NCI-H187 (cell line): ENCODE measurements at places on chromosomes 2 and 18.

DNA sequence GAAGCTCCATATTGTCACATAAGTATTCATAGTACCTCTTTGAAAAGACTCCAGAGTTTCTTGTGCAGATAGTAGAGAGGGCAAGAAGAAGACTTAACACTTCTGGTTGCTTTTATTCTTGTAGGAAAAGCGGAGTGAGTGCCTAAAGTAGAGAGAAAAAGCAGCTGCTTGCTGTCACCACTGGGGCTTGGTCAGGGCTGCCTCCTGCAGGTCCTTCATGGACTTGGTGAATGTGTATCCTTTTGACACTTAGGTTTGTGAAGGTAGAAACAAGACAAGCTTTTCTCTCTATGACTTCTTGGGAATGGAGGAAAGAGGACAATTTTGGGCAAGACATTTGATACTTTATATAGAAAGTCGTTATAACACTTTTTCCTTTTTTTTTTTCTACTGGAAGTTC is 312.8 kb upstream of the FANCL start:
- DNase-seq, result no peak

- DNase-seq, result no peak
These were observed 31.4 kb downstream of the QPCT start for GRCh38 chr2:37375741-37376288.

DNA sequence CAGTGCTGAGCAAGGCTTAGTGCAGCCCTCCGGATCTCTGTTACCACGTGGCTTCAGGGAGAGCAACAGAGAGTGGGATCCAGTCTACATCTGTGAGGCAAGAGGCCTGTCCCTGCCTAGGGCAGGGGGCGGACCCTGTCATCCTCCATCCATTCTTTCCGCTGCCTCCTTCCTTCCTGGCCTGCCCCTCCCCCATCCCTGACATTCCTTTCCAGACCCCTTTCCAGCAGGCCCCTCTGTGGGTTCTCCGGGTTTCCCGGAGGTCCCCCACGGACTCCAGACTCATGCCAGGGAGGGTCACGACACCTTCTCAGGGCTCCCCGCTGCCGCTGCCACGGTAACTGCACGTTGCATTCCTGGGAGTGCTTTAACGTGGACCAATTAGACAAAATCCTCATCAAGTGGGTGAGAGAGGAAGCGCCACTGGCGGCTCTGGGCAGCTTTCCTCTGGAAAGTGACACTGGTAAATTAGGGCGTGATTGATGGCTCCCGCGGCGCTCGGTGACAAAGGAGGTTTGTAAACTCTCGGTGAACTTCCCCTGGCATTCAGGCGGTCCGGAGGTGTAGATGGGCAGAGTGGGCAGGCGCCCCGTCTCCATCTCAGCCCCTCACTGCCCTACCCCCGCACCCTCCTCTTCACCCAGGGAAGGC is 11.4 kb downstream of the ATOH8 start:
- no peak for DNase-seq

- no peak for DNase-seq
These were observed 29.3 kb upstream of the HS6ST1 start for GRCh38 chr2:128347701-128348539.

- DNase-seq, result no peak
These were observed 17.3 kb downstream of the ALPK2 start for GRCh38 chr18:58611395-58612131.

DNA sequence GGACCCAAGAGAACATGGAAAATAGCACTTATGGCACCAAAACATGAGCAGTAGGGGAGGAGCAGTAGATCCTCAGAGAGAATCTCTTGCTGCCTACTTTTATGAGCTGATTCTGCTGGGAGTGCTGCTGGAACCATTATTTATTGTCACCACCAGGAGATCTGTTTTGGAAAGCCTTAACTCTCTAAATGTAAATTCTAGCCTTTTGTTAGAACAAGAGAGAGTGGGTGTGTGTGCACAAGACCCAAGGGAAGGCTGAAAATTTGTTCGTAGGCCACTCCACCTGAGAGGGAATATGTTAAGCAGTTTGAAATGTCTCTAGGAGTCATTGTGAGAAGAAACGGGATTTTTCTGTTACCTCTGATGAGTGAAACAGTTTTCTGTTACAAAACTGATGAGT is 16.2 kb upstream of the FAM237A start:
- no peak for DNase-seq

GRCh38 chr18:36337679-36338402 is 40.3 kb downstream of the FHOD3 start:
- no peak for DNase-seq

GRCh38 chr2:28610583-28611201 is 114.8 kb downstream of the PLB1 start:
- no peak for DNase-seq

GRCh38 chr2:95166065-95166763 is 605 bp downstream of the ZNF2 start:
- DNase-seq, result no peak

GRCh38 chr18:52228166-52228565 is 111.8 kb upstream of the DCC start:
- DNase-seq, result no peak

DNA sequence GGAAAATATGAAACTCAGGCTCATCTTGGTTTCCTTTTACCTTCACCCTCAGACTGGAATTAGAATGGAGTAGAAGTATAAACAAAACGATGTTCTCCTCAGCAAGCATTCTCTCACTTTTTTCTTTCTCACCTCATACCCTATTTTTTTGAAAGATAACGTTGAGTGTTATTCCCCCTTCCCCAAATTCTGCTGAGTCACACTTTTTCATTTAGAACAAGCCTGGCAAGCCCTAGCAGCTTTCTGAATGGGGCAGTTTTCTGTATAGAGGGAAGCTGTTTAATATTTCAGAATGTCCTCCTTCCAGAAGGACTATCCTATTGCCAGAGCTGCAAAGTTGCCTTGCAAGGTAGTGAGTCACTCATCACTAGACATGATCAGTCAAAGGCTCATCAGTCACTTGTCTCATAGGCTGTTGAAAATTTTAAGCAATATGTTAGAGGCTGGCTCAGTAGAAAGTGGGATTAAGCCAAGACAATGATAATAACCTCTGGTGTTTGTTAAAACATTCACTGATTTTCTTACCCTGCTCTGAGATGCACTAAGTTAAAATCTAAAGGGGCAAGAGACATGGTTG is 416.1 kb downstream of the RNF144A start:
- DNase-seq, result no peak

GRCh38 chr2:181459621-181460021 is 2.4 kb downstream of the ITGA4 start:
- DNase-seq, result no peak

DNA sequence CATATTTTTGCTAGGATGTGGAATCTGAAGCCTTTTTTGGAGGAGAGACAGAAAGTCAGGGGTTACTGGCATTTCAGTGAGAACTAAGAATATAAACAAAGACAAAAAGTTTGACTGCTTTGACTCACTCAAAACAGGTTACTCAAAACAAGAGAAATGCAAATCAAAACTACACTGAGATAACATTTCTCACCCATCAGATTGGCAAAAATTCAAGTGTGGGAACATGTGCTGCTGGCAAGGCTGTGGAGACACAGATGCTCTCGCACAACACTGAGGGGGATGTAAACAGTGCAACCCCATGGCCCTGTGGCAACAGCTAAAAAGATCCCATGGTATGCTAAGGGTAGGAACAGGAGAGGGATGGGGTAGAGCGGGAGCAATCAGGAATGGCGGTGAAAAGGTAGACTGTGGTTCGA is 86.6 kb downstream of the DTNB start:
- no peak for DNase-seq

DNA sequence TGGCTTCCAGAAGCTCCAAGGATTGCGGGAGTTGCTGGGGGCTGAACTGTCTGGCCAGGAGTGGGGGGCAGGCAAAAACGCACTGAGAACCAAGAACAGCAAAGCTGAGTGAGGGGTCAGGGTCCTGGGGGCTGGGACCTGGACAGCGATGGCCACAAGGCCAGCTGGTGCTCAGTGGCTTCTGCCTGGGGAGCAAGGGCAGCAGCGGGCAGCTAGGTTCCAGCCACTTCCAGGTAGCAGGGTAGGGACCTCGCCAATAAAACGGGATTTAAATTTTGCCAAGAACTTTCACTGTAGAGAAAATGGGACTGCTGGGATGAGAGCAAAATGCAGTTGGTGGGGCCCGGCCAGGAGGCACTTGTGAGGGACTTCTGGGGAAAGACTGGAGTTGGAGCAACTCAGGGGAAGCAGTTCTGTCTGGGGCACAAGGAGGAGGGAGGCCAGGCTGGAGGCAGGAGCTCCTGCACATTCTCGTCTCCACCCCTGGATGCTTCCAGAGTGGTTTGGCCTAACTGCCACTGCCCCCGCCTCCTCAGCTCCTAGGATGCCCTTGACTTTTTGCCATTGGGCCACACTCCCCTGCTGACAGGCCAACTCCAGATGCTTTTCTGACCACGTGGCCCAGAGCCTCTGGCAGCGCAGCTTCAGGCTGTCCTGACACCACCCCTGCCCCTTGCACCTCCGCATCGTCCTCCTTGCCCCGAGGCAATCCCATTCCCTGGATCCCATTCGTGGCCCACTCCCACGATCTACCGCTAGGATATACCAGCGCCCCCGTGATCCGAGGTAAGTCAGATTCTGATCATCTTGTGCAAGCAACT is 5.5 kb upstream of the CCDC74A start:
- no peak for DNase-seq

DNA sequence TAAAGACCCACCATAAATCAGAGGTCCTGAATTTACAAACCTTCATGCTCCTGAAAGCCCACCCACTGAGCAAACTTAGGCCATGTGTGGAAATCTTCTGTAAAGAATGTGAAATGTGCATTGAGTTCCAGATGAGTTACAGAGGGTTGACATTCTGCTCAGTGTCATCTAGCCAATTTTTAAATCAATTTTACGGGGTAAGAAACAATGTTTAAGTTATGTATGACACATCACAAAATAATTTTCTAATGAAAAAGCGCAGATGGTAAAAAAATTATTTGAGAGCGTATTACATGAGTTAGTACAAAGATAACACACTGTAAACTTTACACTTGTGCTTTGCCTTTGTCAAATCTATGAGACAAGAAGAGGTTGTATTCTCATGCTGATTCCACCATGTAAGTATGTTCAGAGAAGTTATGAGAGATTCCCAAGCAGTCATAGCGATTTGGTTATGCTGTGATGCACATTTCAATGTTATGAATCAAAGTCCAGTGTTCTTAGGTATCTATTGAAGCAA is 446.3 kb downstream of the ADCYAP1 start:
- no peak for DNase-seq

GRCh38 chr2:182744490-182744889 is 28.4 kb downstream of the DNAJC10 start:
- DNase-seq, result no peak

- no peak for DNase-seq
These were observed 18.5 kb downstream of the KCNJ13 start for GRCh38 chr2:232757905-232758304.
